ENCODE measurements at places on chromosomes 7 and 10.

DNA sequence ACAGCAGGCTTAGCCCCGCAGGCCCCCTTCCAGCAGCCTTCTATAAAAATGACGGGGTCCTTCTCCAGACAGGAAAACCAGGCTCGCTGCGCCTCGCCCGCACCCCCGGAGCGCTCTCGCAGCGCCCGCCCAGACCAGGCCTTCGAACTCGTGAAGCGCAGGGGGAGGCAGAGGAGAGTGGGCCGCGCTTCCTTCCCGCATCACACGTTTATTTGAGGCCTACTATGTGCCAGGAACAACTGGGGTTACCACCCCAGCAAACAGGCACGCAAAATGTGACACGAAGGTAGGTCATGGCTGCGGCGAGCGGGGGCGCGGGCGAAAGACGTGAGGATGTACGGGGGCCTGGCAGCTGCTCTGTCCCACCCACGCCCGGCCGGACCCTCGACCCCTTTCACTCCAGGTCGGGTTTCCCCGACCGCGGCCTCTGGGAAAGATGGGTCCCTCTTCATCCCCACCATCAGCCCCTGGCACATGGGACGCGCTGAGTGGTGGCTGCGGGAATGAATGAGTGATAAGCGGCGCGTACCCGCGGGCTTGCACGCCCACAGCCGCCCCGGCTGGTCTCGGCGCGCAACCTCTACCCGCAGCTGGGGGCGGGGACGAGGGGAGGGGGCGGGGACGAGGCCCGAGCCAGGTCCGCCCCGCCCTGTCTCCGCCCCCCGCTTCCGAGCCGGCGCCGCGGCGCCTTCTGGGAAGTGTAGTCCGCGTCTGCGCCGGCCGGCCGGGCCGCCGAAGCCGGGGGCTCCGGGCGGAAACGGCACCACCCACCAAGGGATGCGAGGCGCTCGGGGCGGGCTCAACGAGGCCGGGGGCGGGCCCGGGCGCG lies 59.1 kb downstream of the ZNF467 start:
- DNase-seq = peak; percentile 86

- DNase-seq = no peak
Measured at GRCh38 chr7:44471436-44471835, 19.0 kb downstream of the NUDCD3 start.

DNA sequence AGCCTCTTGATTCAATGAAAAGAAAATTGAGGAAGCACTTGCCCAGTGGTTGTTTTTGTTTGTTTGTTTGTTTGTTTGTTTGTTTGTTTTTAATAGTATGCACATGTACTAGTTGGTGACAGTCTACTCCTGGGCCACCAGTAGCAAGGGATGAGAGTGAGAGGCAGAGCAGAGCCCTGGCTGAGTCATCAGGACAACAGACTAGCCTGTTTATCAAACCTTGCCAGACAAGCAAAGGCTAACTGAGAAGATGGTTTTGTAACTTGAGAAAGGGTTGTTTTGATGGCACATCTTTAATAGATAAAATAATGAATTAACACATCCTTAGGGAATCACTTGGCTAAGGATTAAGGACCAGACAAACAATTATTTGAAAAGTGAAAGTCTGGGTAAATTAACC lies 78.1 kb downstream of the INHBA start:
- peak; percentile 45 for DNase-seq

DNA sequence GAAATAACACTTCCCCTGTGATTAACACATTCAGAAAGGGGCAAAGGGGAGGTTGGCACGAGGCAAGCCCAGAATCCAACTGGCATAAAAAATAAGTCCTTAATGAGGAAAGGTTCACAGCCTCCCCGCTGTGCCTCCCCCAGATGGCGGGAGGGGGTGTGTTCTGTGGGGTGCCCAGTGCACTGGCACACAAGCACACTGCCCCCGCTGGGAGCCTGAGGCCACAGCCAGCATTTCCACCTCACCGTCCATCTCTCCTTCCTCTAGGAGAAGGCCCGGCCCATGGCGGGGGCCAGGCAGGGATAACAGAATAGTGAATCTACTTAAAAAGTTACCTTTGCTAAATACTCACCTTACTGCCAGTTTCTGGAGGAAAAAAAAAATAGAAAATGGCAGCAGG lies 43.2 kb downstream of the PRKAG2 start:
- DNase-seq = no peak

DNA sequence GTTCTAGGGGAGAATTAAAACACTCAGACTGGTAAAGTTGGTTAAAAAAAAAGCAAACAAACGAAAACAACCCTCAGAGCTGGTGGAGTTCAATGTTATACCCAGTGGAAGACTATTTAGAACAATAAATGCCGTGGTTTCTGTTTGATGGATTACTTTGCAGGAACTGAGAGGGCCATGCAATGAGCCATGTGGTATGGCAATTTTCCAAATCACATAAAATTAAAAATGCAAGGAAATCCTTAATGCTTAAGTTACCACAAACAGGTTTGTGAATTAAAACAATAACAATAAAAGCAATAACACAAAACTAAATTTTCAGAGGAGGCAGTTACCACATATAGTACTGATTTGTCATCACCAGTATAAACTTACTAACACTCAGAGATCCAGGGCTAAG lies 96.9 kb downstream of the RTKN2 start:
- peak; percentile 17 for DNase-seq

- DNase-seq = no peak
Measured at GRCh38 chr10:65555192-65555591, 1370.6 kb upstream of the LRRTM3 start.

- no peak for DNase-seq
Measured at GRCh38 chr10:1964476-1964875, 227.2 kb upstream of the ADARB2 start.

GRCh38 chr7:104857458-104858425 lies 156.3 kb upstream of the KMT2E start:
- DNase-seq = no peak

GRCh38 chr10:11379771-11380170 lies 231.7 kb downstream of the USP6NL start:
- DNase-seq = no peak

- no peak for DNase-seq
Measured at GRCh38 chr10:71437537-71438092, 40.9 kb downstream of the CDH23 start.

- peak; percentile 31 for DNase-seq
Measured at GRCh38 chr7:3605222-3605621, 304.2 kb downstream of the SDK1 start.

- DNase-seq = no peak
Measured at GRCh38 chr10:83886871-83887270, 252.4 kb upstream of the GHITM start.

GRCh38 chr7:155618708-155619633 lies 25.5 kb upstream of the RBM33 start:
- DNase-seq = peak; percentile 50

- DNase-seq = no peak
Measured at GRCh38 chr7:99424932-99425730, 13.5 kb downstream of the PTCD1 start.

DNA sequence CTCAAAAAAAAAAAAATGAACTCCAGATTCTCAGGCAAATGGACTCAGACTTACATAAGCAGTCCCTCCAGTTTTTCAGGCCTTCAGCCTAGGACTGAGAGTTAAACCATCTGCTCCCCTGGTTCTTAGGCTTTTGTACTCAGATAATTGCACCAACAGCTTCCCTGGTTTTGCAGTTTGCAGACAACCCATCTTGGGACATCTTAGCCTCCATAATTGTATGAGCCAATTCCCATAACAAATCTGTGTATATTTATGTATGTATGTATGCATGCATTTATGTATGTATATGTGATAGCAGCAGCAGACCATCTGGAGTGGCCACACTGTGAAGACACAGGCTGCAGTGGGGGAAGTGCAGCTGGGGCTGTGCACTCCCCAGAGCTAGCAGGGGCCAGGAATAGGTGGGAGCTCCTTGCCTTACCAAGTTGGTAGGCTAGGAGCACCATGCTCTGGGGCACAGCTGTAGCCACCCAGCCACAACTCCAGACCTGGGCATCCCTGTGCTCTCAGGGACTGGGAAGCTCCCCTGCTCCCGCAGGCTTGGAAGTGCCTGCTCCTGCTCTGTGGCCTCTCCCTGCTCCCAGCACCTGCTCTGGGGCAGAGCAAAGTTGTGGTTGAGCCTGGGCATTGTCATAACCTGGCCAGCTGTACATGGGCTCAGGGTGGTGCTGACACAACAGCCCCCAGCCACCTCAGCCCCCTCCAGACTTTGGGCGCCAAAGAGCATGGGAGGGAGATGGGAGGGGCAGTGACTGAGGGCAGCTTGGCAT lies 8.9 kb upstream of the KLHL7 start:
- no peak for DNase-seq

- DNase-seq = peak; percentile 78
Measured at GRCh38 chr7:43650457-43651052, 67.6 kb downstream of the STK17A start.

DNA sequence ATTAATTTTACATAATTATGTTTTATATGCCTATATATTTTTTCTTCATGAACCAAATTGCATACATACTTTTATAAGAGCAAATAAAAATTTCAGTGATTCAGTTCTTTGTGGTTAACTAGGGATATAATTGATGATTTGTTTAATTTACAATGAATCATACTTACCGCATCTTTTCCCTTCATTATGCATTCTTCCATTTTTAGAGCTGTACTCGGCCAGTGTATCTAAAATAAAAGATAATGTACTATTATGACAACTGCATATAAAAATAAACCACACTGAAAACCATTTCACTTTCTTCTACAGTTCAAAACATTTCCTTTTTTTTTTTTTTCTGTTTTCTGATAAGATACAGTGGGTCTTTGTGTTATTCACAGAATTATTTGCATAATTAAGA lies 179.9 kb downstream of the SEMA3E start:
- DNase-seq = peak; percentile 85

- peak; percentile 40 for DNase-seq
Measured at GRCh38 chr7:73577627-73578341, 595 bp downstream of the TBL2 start.

DNA sequence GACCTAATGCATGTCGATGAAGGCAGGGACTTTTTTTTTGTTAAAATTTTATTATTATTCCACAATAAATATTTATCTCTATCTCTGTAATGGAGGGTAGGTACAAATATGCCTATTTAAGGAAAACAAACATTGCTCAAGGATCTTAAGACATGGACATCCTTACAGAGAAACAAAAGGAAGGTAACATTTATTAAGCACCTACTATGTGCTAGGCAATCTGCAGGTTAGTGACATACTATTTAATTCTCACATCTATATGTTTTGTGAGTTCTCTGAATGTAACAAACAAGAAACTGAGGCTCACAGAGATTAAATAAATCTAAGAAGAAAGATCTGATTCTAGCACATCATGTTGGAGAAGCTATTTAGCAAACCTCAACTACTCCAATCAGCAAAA lies 32.1 kb downstream of the LMOD2 start:
- DNase-seq = no peak

DNA sequence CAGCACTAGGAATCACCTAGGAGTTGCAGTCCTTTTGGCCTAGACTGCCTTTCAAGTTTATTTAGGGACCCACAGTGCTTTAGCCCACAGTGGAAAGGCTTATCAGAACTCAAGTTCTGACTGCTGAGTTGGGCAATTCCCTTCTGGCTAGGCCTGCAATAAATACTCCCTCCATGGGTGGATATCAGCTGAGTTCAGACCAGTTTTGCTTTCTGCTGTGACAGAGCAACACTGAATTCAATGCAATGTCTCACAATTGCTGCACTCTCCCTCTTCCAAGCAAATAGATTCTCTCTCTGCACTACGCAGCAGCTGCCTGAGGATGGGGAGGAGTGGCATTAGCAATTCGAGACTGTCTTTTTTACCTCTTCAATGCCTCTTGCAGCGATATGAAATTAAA lies 1153.3 kb downstream of the SORCS1 start:
- no peak for DNase-seq

DNA sequence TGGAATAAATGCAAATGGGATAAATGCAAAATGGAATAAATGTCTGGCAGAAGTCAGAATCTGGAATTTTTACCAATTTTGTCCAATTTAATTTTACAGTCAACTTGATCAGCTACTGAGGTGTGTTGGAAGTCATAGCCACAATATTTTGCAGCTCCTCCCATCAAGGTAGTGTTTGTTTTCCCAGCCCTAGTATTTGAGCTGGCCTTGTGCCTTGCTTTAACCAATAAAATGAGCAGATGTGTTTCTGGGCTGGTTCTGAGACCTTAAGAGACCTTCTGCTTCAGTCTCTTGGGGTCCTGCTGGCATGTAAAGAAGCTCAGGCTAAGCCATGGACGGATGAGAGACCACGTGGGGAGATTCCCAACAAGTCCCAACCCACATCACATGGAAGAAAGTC lies 42.7 kb upstream of the RSBN1L start:
- no peak for DNase-seq

- no peak for DNase-seq
Measured at GRCh38 chr10:105094048-105094447, 453.0 kb downstream of the SORCS3 start.

DNA sequence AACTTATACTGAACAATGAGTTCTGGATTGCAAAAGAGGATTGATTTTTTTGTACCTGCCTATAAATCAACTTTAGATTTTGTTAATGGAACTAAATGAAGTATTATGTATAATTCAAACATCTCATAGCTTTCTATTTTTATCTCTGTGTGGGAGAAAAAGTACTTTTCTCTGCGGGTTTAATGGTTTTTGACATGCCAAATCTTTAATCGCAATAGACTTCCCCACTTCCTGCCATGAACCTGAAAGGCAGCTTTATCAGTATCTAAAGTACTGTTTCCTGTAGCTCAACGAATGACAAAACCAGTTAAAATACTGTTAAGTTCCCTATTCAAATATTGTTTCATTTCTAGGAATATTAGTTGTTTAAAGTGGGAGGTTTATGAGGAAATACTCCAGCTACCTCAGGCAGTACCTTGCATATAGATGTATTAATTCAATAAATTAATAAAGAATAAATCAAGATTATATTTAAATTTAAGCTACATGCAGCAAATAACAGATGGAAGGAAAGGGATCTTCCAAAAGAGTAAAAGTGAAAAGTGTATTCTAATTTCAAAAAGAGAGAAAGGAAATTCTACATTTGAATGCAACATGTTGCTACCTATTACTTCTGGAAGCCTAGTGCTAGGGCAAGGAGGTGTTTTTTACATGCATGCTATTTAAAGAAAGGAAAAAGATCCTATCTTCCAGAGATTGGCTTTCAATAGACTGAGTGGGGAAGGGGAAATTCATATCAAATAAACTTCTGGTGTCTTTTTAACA lies 75.9 kb downstream of the SVOPL start:
- no peak for DNase-seq

- DNase-seq = no peak
Measured at GRCh38 chr10:15448598-15448997, 77.5 kb upstream of the FAM171A1 start.

- no peak for DNase-seq
Measured at GRCh38 chr10:69416695-69417094, at the start of gene TACR2. TACR2 (minus strand) TSS chr10:69416918; CDS start chr10:69416323, 595 bp downstream.

GRCh38 chr10:77925795-77926565 lies 575 bp downstream of the DLG5 start:
- DNase-seq = peak; percentile 54

DNA sequence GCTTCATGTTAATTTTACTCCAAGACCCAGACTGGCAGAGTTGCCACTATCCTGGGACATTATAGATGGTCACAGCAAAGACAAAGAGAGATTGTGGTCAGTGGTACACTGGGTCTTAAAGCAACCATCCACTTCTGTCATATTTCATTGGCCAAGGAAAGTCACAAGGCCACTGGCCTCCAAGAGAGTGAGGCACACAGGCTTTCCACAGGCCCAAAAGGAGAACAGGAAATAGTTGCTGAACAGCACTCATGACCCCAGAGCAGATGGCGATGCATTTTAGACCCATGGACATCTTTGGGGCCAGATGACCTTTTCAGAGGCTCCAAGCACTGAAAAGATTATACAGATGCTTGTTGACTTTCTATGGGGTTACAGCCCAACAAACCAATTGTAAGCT lies 97.4 kb downstream of the ARID5B start:
- no peak for DNase-seq

- peak; percentile 77 for DNase-seq
Measured at GRCh38 chr10:88270871-88271713, 312.0 kb downstream of the RNLS start.

All from ELR (cell line).